ENCODE measurements at places on chromosomes 11 and 22. TPM values are rescaled to one million over a fixed set of nuclear protein-coding genes. Genes with fewer than 3 reads are reported as not detected.

Gene YWHAH
- 32.8 TPM for total RNA-seq

Gene MAPK8IP2
- 0.14 TPM for total RNA-seq

Gene FUT4
- 7.5 TPM for total RNA-seq

DNA sequence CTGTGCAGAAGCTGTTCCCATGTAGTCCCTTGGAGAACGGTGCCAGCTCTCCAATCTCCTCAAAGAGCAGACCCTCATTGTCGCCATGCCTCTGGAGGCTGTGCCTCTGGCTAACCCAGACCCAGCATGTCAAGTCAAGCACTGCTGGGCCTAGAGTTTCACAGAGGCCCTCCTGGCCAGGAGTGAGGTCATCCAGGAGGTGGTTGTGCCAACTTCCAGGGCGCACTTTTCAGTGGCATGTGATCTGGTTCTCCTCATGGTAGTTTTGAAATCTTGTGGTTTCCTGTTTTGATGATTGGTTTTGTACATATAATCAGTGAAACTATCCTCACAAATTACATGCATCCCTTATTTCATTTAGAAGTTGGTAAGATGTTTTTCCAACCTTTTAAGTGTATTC, 78.9 kb downstream of the PPFIBP2 start:
- H3K36me3 ChIP-seq = no peaks in the 10 kb centered on the region
- H3K4me3 ChIP-seq = no peak overlapping the region
- peaks cover 9% of the 10 kb centered on the region for H3K4me1 ChIP-seq
- H3K27ac ChIP-seq = no peak overlapping the region

- no peaks in the 10 kb centered on the region for H3K27me3 ChIP-seq
- DNase-seq = peak; percentile 95
Measured at GRCh38 chr22:38272373-38273134, at the start of gene TMEM184B. TSS of gene TMEM184B (minus strand) at chr22:38273010. CDS start at chr22:38247961, 25,049 bp downstream.

DNA sequence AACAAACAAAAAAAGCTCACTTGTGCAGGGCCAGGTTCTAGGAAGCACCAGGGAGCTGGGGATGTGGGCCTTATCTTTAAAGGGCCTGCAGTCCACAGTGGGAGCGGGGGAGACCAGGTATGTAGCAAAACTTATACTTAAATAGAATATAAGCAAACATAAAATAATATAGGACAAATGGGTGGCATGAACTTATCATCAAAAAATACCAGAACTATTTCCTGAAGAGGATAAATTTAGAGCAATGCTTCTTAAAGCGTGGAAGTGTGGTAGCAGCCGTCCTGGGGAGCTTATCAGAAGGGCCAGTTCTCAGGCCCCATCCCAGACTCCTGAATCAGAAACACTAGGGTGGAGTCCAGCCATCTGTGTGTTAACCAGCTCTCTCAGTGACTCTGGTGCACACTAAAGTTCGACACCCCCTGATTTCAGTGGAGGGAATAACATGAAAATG, 9.3 kb downstream of the VPS26B start:
- H3K36me3 ChIP-seq = peaks cover 14% of the 10 kb centered on the region
- DNase-seq = no peak
- H3K27me3 ChIP-seq = no peaks in the 10 kb centered on the region

- no peak overlapping the region for H3K4me3 ChIP-seq
- H3K36me3 ChIP-seq = no peaks in the 10 kb centered on the region
- no peaks in the 10 kb centered on the region for H3K27me3 ChIP-seq
- DNase-seq = no peak
Measured at GRCh38 chr11:28090052-28090749, 17.8 kb downstream of the KIF18A start.

Gene CCDC34
- total RNA-seq = 3.0 TPM

DNA sequence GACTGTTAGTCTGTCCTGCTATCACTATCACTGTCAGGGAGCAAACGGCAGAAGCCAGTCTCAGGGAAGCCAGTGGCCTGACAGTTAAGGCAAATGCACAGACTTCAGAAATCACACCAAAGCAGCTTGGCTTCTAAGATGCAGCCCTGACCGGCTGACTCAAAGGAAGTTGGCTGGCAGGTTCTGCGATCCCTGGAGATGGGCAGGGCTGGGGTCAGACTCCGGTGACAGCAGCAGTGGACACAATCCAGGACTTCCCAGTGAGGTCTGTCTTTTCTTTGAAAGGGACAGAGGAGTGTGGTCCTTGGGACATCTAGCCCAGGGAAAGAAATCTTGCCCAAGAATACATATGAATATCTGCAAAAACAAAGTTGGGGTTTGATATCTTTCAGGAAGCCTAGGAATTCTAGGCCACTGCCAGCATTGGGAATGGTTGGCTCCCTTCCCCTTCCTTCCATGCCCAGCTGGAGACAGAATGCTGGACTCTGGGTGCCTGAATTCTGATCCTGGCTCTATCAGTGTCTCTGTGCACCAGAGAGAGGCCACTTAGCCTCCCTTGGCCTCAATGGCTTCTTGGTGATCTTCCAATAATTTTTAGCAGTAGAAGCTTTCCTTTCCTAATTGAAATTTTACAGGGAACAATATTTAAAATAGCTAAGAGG, 108.9 kb downstream of the KIRREL3 start:
- no peaks in the 10 kb centered on the region for H3K4me1 ChIP-seq
- no peak overlapping the region for H3K4me3 ChIP-seq
- DNase-seq = no peak
- no peaks in the 10 kb centered on the region for H3K27me3 ChIP-seq

GRCh38 chr22:36409911-36410756, 22.4 kb upstream of the MYH9 start:
- H3K27me3 ChIP-seq = no peaks in the 10 kb centered on the region
- DNase-seq = peak; percentile 82
- peaks cover 53% of the 10 kb centered on the region for H3K4me1 ChIP-seq
- H3K36me3 ChIP-seq = no peaks in the 10 kb centered on the region
- H3K27ac ChIP-seq = peak overlapping the region; percentile 55
- peak overlapping the region; percentile 23 for H3K4me3 ChIP-seq

DNA sequence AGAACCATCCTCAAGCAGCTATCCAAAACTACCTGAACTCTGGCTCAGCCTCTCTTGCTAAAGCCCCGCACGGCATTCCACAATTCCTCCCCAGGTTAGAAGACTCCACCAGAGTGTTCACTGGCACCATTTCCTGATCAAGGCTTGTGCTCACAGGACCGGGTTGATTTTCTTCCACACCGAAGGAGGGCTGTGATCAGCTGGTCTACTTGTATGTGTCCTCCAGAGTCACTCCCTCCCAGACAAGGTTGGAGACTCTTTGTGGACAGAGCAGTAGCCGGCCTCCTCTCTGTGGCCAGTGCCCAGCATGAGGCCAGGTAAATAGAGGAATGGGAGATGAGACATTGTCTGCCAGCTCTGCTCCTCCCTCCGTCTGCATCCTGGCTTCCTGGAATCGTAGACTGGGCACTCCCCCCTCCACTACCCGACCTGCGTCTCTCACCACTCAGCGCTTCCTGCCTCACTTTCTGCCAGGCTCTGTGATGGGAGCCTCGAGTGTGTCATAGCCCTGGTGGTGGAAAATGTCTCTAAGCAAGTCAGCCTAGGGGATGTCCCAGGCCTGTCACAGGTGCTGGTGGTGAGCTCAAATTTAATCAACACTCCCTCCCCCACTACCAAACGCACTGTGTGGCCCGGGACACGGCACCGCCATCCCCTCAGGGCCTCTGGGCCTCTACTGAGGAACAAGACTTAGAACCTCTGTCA, 12.5 kb upstream of the TMPRSS6 start:
- peak overlapping the region; percentile 84 for H3K27ac ChIP-seq
- no peak overlapping the region for H3K4me3 ChIP-seq
- DNase-seq = peak; percentile 98
- peaks cover 52% of the 10 kb centered on the region for H3K4me1 ChIP-seq

- no peaks in the 10 kb centered on the region for H3K36me3 ChIP-seq
- no peak for DNase-seq
- peaks cover 7% of the 10 kb centered on the region for H3K4me1 ChIP-seq
- H3K4me3 ChIP-seq = no peak overlapping the region
- H3K27ac ChIP-seq = no peak overlapping the region
Measured at GRCh38 chr22:43227239-43227630, 40.3 kb upstream of the TTLL12 start.

DNA sequence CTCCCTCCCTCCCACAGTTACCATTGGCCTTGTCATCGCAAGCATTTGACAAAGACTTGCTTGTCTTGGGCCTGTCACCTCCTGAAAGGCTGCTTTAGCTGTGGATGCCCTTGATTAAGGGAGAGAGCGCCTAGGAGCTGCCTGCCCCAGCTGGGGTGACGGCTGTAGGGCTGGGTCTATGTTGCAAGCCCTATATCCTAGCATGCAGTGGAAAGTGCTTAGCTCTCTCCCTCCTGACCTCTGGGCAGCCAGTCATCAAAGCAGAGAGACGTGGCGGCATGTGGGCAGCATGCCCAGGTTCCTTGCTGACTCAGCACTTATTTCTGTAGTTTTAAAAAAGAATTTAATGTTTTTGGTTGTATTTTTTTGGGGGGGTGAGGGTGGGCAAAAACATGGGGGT, 75.9 kb downstream of the BARX2 start:
- no peaks in the 10 kb centered on the region for H3K4me1 ChIP-seq
- H3K4me3 ChIP-seq = no peak overlapping the region
- H3K36me3 ChIP-seq = no peaks in the 10 kb centered on the region
- no peak overlapping the region for H3K27ac ChIP-seq

- H3K4me1 ChIP-seq = peaks cover 14% of the 10 kb centered on the region
- H3K27me3 ChIP-seq = no peaks in the 10 kb centered on the region
- H3K27ac ChIP-seq = no peak overlapping the region
- no peak overlapping the region for H3K4me3 ChIP-seq
- H3K36me3 ChIP-seq = no peaks in the 10 kb centered on the region
Measured at GRCh38 chr11:13465909-13466371, 2.9 kb upstream of the BTBD10 start.

- H3K4me1 ChIP-seq = peaks cover 25% of the 10 kb centered on the region
- peak overlapping the region; percentile 59 for H3K4me3 ChIP-seq
- no peaks in the 10 kb centered on the region for H3K36me3 ChIP-seq
- H3K27ac ChIP-seq = no peak overlapping the region
- H3K27me3 ChIP-seq = no peaks in the 10 kb centered on the region
- DNase-seq = no peak
Measured at GRCh38 chr11:59551659-59552521, 40.6 kb downstream of the OR4D9 start.

Gene MS4A3
- total RNA-seq = 1.4 TPM

Gene ASRGL1
- 3.4 TPM for total RNA-seq

- no peak for DNase-seq
- H3K27me3 ChIP-seq = no peaks in the 10 kb centered on the region
- peaks cover 40% of the 10 kb centered on the region for H3K4me1 ChIP-seq
- no peaks in the 10 kb centered on the region for H3K36me3 ChIP-seq
Measured at GRCh38 chr11:1771700-1772099, 8.0 kb upstream of the CTSD start.

- no peak for DNase-seq
- no peaks in the 10 kb centered on the region for H3K4me1 ChIP-seq
- H3K27me3 ChIP-seq = no peaks in the 10 kb centered on the region
- H3K36me3 ChIP-seq = no peaks in the 10 kb centered on the region
- H3K4me3 ChIP-seq = no peak overlapping the region
Measured at GRCh38 chr11:59463190-59463641, 6.5 kb downstream of the OR4D6 start.

- no peaks in the 10 kb centered on the region for H3K4me1 ChIP-seq
- no peak overlapping the region for H3K4me3 ChIP-seq
Measured at GRCh38 chr11:45994371-45995341, 72.2 kb downstream of the LARGE2 start.

- no peak overlapping the region for H3K4me3 ChIP-seq
- no peaks in the 10 kb centered on the region for H3K27me3 ChIP-seq
- H3K4me1 ChIP-seq = no peaks in the 10 kb centered on the region
- no peak overlapping the region for H3K27ac ChIP-seq
- H3K36me3 ChIP-seq = peaks cover 37% of the 10 kb centered on the region
- no peak for DNase-seq
Measured at GRCh38 chr11:94424662-94425061, 23.4 kb upstream of the GPR83 start.

DNA sequence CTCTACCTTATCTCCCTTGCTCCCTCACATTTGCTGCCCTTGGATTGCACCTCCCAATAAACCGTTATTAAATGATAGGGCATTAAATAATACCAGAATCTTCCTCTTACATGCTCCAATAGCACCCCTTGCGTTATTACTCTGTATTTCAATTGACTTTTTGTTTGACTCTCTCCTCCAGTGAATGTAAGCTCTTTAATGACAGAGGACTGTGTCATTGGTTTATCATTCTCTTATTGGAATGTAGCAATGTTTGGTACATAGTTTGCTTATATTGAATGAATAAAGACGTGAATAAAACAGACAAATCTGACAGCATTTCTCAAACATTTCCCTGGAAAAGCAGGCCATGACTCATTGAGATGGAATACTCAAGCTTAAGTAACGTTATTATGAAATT, 8.7 kb upstream of the MPEG1 start:
- H3K27me3 ChIP-seq = no peaks in the 10 kb centered on the region
- H3K4me3 ChIP-seq = no peak overlapping the region
- H3K4me1 ChIP-seq = peaks cover 14% of the 10 kb centered on the region
- H3K27ac ChIP-seq = no peak overlapping the region
- no peak for DNase-seq

Gene ALDH3B2
- not detected for total RNA-seq

- no peak for DNase-seq
- H3K27me3 ChIP-seq = no peaks in the 10 kb centered on the region
- H3K27ac ChIP-seq = no peak overlapping the region
- no peak overlapping the region for H3K4me3 ChIP-seq
- peaks cover 52% of the 10 kb centered on the region for H3K36me3 ChIP-seq
Measured at GRCh38 chr22:31615940-31616314, 46.1 kb downstream of the PISD start.

DNA sequence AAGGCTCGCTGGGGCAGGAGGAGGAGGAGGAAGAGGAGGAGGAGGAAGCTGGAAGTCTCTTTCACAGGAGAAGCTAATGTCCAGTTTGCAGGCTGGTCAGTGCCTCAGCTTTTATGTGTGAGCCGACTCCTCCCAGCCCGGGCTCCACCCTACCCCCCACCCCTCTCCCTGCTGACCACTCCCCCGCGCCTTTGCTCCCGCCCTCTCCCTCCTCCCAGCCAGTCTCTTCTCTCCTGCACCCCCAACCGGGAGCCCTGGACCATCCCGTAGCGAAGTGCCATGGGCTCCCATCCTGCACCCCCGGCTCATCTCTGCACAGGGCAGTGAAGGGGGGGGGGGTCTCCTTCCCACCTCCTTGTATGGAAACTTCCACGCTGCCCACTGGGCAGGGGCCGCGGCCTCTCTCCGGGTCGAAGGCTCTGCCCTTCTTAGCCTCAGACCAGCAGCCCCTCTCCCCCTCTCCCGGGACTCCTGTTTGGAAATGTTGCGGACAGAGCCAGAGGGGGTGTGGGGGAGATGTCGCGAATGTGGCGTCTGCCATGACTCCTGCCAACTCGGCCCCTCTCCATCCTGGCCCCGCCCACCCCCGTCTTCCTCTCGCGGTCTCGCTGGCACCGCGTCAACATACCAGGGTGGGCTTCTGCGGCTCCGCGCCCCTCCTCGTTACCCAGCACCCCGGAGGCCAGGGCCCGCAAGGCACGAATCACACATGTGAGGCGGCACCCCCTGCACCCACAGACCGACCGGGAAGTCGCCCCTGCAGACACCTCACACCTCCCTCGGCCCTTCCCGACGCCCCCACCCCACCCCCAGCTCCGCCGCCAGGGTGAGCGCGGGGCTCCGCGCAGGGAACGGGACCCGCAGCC, 1.8 kb downstream of the IGF2 start:
- DNase-seq = no peak
- no peaks in the 10 kb centered on the region for H3K36me3 ChIP-seq
- no peak overlapping the region for H3K4me3 ChIP-seq
- H3K27ac ChIP-seq = no peak overlapping the region

- H3K36me3 ChIP-seq = no peaks in the 10 kb centered on the region
- no peaks in the 10 kb centered on the region for H3K27me3 ChIP-seq
- DNase-seq = no peak
- H3K27ac ChIP-seq = no peak overlapping the region
- H3K4me1 ChIP-seq = no peaks in the 10 kb centered on the region
Measured at GRCh38 chr11:65254724-65255123, 7.0 kb upstream of the POLA2 start.
